Stimulated activated memory B cell treated with anti-CD40 and anti-IgM and Interleukin-4, amounts not matched to agents 10 μg/mL and 1 μg/mL and 100 μg/mL, for 72 hours (primary cell): ENCODE measurements at places on chromosomes 6 and 20.

GRCh38 chr6:31418251-31418650 is 14.9 kb downstream of the MICA start:
- ATAC-seq = no peak

DNA sequence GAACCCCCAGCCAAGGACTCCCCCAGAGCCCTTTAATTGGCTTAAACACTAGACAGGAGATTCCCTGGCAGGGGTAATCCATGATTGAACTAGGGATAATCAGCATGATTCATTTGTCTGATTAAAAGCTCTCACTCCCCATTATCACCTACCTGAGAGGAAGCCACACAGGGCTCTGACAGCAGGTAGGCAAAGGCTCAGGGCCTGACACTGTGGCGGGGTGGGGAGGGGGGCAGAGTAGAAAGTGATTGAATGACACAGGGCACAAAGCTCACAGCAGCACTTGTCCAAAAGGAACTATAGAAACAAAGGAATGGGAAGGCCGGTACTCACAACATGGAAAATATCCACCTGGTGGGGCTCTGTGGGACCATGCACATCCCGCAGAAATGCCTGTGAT is 231.6 kb downstream of the MAFB start:
- no peak for ATAC-seq

GRCh38 chr6:24642061-24642460 is 3.9 kb downstream of the KIAA0319 start:
- ATAC-seq = no peak

DNA sequence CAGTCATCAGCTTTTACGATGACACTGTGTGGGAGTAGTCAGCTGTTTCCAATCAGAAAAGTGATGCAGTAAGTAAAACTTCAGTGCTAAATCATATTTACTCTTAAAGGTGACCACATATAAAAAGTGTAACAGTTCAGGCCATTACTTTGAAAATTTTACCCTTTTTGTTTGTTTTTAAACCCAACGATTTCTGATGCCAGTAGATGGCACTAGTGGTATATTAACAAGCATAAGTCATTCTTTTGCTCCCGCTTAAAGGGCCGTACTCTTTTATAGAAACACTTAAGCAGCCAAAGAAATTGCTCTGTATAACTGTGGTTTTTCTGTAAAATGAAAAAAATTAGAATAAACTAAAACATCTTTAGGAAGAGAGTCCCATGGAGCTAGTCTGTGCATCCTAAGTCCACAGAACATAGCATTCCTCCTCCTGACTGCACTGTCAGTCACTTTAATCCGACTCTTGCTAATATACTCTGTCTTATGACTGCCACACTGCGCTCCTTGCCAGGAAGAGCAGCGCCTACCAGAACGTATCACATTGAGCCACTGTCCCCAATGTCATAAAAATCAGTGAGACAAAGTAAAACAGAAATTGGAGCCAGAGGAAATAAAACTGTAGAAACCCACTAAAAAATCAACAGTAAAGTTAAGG is 25.0 kb downstream of the HEBP2 start:
- no peak for ATAC-seq
